A172 (cell line): ENCODE measurements at places on chromosomes 6 and 20. TPM values are rescaled to one million over a fixed set of nuclear protein-coding genes. Genes with fewer than 3 reads are reported as not detected.
A peak's percentile ranks its signal among the peaks of the same experiment; 100 is the strongest.

GRCh38 chr6:105994118-105994590 is 92.0 kb upstream of the PRDM1 start:
- DNase-seq: no peak

DNA sequence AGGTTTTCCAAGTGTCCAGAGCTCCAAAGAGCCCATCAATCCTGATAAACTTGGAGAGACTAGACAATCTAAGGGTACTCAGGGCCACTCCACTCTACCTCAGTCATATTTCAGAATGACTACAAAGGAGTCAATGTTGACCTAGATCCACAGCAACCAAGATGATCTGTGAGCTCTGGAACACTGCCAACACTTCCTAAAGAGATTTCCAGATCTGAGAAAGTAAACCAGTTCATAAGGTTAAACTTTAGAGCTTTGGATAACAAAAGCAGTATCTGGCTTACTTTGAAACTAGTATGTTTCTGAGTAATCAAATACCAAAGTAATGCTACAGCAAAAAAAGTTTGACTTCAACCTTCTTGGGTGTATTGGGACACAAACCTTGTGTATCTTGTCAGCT is 122.7 kb downstream of the BTBD9 start:
- DNase-seq: no peak

- no peak for DNase-seq
Observed at GRCh38 chr20:59828125-59829053, 105.0 kb downstream of the SYCP2 start.

- DNase-seq: no peak
Observed at GRCh38 chr6:144362042-144363018, 77.2 kb downstream of the UTRN start.

DNA sequence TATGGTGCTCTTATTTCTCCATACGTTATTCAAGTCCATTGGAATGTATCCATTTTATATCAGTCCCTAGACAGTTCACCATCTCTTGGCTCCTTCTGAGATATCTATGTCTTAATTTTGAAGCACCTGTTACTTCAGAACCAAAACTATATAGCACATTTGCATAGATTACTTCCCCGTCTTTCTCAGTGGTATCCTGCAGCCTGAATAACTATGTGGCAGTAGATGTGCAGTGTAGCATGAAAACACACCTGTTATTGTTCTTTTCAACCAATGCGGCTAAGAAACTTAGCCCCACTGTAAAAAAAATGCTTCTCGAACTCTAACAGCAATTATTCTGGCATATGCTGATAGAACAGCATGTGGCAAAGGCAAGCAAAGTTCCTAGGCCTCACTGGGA is 1184.4 kb upstream of the ADGRB3 start:
- DNase-seq: no peak

DNA sequence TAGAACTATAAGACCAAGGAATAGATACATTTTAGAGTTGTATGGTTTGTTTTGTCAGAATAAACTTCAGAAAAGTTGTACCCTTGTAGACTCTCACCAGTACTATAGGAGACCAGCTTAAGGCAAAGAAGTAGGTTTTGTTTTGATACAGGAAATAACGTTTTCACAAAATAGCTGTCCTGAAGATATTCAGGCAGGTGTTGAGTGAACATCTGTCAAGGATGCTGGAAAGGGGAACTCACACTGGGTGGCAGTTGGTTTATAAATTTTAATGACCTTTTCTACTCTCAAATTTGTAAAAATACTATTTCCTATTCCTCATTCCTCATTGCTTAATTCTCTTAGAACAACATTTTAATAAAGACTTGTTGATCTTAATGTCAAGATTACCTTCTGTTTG is 174.0 kb upstream of the MAN1A1 start:
- no peak for DNase-seq

GRCh38 chr6:14217728-14218518 is 100.4 kb downstream of the CD83 start:
- no peak for DNase-seq

GRCh38 chr6:153172815-153173214 is 41.7 kb upstream of the RGS17 start:
- no peak for DNase-seq

DNA sequence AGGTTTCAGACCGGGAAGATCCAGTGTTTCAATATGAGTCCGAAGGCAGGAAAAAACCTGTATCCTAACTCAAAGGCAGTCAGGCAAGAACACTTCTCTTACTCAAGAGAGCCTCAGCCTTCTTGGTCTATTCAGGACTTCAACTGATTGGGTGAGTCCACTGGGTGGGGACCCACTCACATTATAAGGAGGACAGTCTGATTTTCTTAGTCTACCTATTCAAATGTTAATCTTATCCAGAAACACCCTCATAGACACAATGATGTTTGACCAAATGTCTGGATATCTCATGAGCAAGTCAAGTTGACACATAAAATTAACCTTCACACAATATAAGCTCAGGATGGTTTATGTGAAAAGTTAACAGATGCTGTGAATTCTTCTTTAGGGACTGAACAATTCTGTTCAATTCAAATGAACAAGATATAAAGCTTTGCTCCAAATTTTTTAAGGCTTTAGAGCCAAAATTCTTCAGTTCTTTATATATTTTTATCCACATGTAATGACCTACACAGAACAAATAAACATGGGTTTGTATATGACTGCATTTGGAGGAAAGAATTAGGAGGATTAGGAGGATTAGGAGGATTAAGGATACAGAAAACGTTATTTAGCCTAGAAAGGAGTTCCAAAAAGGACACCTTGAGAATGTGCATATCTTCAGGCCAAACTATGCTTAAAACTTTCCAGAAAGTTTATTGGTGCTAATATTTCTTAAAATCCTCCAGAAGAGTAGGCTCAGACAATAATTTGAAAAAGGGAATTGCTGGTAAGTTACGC is 35.3 kb upstream of the LAMA2 start:
- DNase-seq: no peak

GRCh38 chr6:154247119-154247861 is 109.3 kb downstream of the IPCEF1 start:
- DNase-seq: no peak

GRCh38 chr20:24868396-24868927 is 80.6 kb upstream of the CST7 start:
- DNase-seq: no peak

DNA sequence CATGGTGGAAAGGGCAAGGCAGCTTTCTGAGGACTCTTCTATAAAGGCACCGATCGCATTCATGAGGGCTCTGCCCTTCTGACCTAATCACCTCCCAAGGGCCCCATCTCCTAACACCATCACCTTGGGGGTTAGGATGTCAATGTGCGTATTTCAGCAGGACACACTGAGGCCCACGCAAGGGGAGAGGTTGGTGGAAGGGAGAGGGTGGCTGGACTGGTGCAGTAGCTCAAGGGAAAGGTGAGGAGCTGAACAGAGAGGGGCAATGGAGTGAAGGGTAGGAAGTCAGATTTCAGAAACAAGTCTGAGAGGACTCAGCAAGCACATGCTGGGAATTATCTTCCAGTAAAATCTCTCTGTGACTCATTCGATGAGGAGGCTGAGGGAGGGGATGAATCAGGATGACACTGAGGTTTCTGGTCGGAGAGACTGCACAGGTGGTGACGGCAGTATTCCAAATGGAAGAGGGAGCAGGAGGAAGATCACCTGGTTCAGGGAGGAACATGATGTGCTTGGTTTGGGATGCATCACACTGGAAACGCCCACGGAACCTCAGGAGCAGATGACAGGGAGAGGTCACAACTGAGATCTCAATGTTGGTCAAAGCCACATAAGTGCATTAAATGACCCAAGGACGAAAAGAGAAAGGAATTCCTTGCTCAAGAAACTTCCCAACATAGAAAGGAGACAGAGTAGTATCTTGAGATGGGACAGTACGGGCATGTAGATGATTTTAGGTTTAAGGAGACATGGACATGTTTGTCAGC is 67.1 kb downstream of the TFAP2A start:
- DNase-seq: peak; percentile 92

GRCh38 chr20:63148696-63149095 is 67.2 kb downstream of the YTHDF1 start:
- no peak for DNase-seq

GRCh38 chr6:169160855-169161560 is 92.6 kb downstream of the THBS2 start:
- DNase-seq: no peak

DNA sequence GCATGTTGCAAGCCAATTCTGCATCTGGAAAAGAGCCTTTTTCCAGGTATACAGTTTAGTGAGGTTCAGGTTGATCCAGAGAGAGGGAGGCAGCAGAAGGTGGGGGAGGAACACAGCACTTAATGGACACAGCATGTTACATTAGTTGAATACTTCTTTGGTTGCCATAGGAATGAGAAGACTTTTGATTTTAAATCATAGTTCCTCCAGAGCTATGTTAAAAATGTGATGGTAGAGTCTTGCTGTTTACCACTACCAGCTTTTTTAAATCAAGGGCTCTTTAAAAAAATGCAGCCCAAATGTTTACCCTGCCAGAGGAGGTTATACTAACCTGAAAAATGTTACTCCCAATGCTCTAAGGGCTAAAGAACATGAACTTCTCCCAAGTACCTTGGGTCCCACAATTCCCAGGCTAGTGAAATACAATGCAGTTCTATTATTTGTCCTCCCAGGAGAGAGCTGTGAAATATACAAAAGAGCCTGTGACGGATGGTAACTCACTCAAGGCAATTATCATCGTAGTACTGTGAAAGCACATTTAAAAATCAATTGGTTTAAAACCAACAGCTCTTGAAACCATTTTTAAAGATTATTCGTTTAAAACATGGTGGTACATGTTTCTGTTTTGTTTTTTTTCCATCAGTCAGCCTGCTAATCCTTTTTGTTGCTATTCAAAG is 6.9 kb upstream of the PHACTR1 start:
- no peak for DNase-seq

DNA sequence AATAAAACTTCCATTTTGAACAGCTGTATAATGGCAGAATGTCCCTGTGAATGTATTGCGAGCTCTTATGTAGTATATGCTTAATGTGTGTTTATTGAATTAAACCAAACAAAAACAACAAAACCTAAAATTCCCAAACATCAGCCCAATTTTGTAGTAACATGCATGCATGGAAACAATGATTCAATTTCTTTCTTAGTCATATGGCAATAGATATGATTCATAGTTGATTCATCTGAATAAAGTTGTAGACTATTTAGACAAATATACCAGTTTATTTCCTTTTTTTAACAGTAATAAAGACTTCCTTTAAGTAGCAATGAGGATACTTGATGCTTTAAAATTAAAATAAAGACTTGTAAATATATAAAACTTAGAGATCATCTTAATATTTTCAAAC is 670.6 kb downstream of the CD109 start:
- no peak for DNase-seq

- DNase-seq: peak; percentile 49
Observed at GRCh38 chr20:61443443-61444126, 191.5 kb downstream of the CDH4 start.

GRCh38 chr6:155115893-155116570 is 120.9 kb downstream of the TIAM2 start:
- DNase-seq: no peak

DNA sequence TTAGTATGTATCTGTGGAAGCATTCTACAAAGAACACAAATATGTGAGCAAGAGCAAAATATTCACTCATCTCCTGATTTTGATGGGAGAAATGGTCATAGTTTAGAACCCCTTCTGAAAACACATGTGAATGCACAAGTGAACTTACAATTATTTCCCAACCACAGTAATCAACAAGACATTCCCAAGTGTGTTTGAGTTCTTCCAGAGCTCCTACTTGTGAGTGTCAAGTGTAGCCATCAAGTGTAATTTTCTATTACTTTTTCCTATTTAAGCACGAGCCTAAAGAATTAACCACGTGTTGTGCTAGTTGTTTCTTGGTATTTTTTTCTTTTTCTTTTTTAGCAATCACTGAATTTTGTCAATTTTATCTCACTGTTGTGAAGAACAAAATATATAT is 402.3 kb downstream of the NKAIN2 start:
- DNase-seq: no peak

GRCh38 chr20:8335059-8335458 is 203.0 kb downstream of the PLCB1 start:
- no peak for DNase-seq

- DNase-seq: no peak
Observed at GRCh38 chr6:140039364-140039763, 664.9 kb upstream of the CITED2 start.

DNA sequence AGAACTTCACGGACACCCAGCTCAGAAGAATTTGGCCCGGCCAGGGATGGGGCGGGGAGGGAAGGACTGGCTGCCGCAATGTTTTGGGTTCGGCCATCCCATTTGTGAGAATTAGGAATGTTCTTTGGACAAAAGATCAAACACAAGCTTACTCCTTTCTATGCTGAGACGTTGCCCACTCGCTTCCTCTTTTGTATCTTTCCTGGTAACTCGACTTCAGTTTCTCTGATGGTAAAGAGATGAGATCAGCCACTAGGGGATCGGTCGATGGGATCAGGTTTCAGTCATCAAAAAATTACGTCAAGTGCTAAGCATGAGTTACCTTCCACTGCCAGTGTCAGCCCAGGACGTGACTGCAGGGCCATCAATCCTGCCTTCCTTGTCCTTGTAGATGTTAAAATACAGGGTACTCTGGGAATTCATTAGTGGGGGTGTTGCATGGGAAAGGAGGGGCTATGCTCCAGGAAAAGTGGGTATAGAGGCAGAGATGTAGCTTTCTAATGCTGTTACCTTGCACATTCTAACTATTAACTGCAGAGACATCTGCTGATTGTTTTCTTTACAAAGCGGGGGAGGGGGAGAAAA is 190.2 kb downstream of the TSHZ2 start:
- peak; percentile 48 for DNase-seq

DNA sequence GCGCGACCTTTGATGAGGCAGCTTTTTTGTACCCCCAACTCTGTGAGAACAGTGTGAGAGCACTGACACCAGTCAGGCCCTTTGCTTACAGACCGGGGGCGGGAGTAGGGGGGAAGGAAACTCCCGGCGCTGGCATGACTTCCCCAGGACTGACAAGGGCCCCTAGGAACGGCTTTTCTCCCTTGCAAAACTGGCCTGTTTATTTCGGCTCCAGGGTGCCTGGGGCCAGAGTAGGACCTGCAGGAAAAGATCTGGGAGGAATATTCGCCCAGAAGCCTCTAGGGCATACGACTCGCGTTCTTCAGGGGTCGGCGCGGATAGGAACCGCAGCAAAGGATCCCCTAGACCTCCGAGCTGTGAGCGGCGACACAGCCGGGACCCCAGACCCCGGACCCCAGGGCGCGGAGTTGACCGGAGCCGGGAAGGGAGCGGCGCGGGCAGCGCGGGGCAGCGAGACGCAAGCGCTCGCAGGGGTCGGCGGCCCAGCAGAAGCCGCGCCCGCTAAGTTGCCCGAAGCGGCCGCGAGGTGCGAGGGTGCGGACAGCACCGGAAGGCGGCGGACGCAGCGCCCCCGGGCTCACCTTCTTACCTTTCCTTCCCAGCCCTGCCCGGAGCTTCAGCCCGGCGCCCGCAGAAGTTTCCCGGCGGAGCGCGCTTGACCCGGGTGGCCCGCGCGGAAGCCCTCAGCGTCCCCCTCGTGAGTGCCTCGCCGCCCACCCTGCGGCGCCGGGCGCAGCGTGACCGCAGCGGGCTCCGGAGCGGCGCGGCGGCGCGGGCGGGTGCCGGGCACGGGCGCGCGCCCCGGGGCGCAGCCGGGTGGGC is at the start of gene POPDC3:
TSS of gene POPDC3 (minus strand) at position 771 of the 822 bp plus-strand sequence. CDS start 18,105 bp downstream, outside the sequence.
- no peak for DNase-seq

IL17A gene
- not detected in 2 replicates for total RNA-seq

IRF4 gene
- 0.29 TPM in 1 of 2 replicates, not detected in the other for total RNA-seq

AFDN gene
- total RNA-seq: 29.9 and 36.3 TPM in 2 replicates

CCN6 gene
- total RNA-seq: not detected in 2 replicates

TRIM40 gene
- total RNA-seq: not detected in 2 replicates

E2F1 gene
- 58.7 and 68.1 TPM in 2 replicates for total RNA-seq

ZC2HC1B gene
- not detected in 2 replicates for total RNA-seq

CST8 gene
- total RNA-seq: not detected in 2 replicates

SERINC3 gene
- 88.0 and 103 TPM in 2 replicates for total RNA-seq
